ENCODE measurements at places on chromosomes 4 and X.

- no peak for DNase-seq
Observed at GRCh38 chr4:99886146-99886545, 8.1 kb downstream of the LAMTOR3 start.

- no peak for DNase-seq
Observed at GRCh38 chr4:34200535-34200934, 2043.8 kb downstream of the ARAP2 start.

- no peak for DNase-seq
Observed at GRCh38 chr4:73715659-73716058, 24.7 kb upstream of the CXCL8 start.

DNA sequence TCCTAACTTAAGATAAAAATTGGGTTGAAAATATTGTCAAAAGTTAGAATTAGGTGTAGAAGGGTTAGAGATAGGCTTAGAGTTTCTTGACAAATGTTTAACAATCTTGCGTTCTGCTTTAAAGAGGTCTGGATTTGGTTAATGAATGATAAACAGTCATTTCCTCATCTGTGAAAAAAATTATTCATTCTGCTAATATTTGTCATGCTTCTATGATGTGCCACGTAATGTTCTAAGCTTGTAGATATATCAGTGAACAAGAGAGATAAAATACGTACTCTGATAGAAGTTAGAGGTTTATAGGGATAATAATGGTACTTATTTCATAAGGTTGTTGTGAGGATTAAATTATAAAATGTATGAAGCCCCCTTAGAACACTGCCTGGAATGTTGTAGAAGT is 443.0 kb upstream of the GALNT7 start:
- no peak for DNase-seq

- no peak for DNase-seq
Observed at GRCh38 chr4:5444918-5445517, 263.3 kb downstream of the EVC2 start.

DNA sequence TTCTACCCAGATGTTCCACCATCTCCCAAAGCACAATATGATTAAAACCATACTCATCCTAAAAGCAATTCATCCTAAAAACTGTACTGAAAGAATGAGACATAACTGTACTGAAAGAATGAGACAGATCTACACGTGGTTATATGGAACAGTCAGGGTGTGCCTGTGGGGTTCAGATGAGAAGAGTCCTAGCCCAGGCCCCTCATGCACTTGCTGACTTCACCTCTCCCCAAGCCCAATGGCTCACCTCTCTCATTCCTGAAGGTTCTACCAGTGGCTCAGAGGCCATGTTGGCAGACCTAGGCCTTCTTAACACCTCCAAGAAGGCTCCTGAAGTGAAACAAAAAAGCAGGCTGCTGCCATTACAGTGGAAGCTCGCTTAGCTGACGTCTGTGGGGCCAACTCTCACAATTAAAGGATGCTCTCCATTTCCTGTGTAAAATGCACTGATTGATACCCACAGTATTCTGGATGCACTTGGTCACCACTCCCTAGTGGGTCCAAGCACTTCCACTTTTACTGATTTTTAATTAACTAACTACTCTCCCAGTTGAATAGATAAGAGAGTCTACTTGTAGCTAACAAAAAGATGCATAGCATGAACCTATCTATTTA is 3.8 kb downstream of the PLAC1 start:
- peak; percentile 5 for DNase-seq

DNA sequence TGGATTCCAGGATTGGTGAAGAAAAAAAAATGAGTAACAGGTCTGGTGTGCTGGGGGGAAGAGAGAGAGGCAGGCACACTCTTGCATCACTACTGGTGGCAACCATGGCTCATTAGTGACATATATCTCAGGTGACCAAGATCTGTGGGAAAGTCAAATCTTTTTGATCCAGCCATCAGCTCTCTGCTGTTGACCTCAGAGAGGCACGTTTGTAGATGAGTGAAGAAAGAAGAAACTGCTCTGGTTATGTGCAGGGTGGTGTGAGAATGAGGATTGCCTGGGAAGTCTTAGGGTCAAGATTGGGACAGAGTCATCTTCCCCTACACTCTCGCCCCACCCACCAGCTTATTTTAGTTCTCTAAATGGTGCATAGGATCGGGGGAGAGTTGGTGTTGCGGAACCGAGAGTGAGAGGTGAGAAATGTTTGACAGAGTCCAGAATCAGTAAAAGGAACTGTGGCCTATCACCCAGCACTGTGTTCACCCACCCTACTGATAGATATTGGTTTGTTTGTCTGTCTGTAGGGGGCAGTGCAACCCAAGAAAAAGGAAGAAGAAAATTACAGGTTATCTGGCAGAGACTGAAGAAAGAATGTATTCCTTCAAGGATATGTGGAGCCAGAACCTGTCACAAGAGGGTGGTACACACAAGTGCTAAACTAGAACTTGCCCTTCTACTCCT is 21.9 kb downstream of the ARMCX6 start:
- no peak for DNase-seq

DNA sequence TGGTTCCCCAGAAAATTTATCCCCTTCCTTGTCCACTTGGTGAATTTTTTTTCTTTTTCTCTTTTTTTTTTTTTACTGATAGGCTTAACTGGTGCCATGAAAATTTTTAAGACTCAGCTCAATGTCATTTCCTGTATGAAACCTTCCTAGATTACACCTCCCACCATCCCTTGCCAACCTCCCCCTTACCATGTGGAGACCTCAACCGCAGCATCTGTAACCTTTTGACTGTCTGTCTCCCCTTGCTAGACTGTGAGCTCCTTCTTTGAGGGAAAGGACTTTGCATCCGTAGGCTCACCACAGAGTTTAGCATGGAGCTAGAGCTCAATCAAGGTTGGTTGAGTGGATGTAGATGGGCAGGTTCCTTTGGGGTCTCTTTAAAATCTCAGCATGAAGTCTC is 5.2 kb upstream of the PGRMC1 start:
- no peak for DNase-seq

DNA sequence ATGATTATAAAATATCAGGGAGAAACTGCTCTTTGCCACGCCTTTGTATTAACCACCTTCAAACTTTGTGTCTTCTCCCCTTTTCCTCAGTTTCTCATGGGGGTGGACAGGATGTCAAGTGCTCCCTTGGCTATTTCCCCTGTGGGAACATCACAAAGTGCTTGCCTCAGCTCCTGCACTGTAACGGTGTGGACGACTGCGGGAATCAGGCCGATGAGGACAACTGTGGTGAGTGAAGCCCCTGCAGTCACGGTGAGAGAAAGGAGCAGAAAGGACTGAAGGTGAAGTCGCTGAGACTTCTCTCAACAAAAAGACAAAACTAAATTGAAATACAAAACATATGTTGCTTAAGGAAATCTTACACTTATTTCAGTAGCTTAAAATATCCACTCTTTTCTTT is 50.9 kb downstream of the RXFP1 start:
- no peak for DNase-seq

DNA sequence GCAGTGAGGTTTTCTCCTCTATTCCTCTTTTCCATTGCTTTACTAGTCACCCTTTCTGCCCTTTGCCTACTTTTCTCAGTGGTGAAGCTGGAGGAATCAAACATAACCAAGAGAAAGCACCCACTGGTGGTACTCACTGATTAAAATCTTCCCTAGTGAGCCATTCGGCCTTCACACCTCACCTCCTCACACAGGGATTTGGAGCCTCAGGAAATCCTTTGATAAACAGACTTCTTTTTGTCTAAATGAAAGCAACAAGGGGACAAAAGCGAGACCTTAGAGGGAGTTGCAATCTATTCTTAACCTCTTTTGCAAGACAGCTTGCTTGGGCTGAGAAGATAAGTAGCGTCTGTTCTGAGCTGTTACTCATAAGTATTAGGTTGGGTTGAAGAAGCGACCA is 572.6 kb downstream of the ZNF674 start:
- no peak for DNase-seq

GRCh38 chr4:113659127-113659526 is 102.4 kb downstream of the CAMK2D start:
- DNase-seq, result no peak

DNA sequence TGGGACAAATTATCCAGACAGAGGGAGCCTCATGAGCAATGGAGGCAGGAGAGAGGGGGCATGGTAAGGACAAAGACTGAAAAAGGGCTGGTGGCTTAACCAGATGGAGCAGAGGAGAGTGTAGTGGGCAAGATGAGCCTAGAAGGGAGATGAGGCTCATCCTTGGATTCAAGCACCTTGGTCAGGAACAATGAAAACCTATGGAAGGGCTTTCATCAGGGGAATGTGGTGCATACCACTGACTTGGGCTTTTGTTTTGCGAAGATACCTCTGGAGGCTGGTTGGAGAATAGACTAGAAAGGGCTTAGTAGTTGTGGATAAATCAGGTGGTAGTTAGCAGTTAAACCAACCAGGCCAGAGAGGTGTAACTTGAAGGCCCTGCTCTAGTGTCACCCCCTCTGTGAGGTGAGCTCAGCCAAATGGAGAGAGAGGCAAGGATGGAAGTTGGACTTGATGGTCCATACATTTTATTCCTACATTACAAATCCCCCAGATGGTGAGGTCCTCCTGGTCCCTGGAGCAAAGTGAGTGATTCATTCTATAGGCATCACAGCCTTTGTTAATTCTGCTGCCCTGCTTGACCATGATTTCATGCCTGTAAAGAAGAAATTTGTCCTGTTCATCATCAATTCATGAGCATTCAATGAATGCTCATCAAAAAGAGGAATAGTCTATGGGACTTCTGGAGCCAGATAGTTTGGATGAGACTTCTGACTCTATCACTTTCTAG is 264.8 kb upstream of the IGFBP7 start:
- DNase-seq, result no peak

DNA sequence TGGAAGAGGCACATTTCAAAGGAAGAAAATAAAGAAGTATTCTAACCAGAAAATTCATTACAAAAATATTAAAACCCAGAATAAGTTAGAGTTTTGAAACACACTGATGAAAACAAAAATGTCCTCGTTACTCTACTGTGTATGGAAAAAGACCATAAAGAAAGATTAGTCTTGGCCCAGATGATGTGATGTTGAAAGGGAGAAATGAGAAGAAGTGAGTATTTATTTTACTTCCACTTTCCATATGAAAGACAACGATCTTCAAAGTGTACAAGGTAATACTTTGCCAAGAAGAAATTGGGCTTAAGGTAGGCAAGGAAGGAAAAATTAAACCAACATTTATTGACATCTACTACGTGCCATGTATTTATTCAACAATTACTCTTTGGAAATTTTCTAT is 48.6 kb upstream of the EMCN start:
- no peak for DNase-seq

GRCh38 chr4:153142700-153143438 is 61.4 kb upstream of the TRIM2 start:
- DNase-seq, result peak; percentile 24

DNA sequence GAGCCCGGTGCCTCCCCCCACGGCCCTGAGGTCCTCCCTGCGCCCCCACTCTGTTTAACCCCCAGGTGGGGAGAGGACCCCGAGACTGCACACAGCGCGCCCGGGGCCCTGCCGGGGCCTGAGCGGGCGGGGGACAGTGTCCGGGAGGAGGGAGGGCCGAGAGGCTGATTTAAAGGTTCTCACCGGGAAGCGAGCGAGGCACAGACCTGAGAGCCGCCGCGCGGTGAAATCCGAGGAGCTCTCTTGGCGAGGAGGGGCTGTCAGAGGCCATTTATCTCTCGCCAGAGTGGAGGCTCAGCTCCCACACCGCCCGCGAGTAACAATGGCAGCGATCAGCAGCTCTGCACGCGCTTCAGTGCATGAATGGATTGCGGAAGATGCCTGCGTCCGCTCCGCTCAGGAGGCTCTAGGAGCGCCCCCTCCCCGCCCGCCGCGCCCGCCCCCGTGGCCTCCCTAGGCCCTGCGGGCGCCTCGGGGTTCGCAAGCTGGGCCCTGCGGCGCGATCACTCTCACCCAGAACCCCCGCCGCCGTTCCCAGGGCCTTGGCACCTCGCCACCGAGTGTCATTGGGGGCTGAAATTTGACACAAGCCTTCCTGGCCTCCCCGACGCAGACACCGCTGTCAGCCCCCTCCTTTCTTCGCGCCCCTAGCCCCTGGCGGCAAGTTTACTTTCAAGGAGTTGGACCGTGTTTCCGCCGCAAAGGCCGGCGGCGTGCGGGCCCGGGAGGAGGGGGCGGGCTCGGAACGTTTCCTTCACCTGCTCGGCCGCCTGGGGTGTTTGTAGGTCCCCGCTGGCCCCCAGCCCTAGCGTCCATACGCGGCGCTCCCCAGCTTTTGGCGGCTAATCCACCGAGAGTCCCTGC is 48.7 kb upstream of the BCOR start:
- DNase-seq, result no peak

GRCh38 chrX:47218920-47219815 is 687 bp downstream of the CDK16 start:
- DNase-seq, result peak; percentile 47

DNA sequence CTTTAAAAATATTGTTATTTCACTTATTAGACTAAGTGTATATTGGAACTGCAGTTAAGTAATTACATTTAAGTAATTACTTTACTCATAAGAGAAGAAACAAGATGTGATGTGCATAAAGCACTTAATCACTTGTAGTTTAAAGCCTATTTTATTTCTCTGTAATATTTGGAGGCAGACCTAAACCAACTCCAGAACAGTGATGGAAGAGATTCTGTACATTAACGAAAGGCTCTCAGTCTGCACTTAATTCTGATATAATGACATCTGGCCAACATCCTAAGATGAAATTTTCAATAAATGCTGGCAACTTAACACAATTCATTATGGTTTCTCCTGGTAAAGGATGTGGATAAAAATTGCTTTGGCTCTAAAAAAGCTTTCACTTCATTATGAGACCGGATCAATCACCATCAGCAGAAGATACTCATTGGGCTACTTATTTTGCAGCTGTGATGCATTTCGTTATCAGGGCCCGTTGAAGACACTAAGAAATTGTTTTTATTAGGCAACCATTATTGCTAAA is 342.6 kb downstream of the C4orf33 start:
- DNase-seq, result no peak

DNA sequence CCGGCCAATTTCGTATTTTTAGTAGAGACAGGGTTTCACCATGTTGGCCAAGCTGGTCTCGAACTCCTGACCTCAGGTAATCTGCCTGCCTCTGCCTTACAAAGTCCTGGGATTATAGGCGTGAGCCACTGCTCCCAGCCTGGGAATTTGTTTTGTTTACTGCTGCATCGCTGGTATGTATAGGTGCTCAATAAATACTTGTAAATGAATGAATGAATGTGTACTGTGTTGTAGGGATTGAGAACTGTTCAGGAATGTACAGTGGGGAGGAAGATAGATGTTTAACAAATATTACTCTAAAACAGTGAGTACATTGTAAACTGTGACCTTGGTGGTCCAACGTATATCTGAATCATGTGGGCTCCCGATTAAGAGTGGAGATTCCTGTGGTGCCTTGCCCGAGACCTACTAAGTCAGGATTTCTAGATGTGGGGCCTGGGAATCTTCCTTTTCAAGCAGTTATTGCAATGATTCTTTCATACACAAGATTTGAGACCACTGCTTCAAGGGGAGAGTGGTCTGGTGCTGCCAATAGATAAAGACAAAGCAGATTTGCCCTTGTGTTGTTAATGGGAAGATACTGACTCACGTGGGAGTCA is 41.0 kb downstream of the WWC2 start:
- DNase-seq, result no peak

GRCh38 chr4:113962016-113962347 is 17.5 kb downstream of the ARSJ start:
- no peak for DNase-seq
